ENCODE measurements at places on chromosomes 3 and 15. TPM values are rescaled to one million over a fixed set of nuclear protein-coding genes. Genes with fewer than 3 reads are reported as not detected.

DNA sequence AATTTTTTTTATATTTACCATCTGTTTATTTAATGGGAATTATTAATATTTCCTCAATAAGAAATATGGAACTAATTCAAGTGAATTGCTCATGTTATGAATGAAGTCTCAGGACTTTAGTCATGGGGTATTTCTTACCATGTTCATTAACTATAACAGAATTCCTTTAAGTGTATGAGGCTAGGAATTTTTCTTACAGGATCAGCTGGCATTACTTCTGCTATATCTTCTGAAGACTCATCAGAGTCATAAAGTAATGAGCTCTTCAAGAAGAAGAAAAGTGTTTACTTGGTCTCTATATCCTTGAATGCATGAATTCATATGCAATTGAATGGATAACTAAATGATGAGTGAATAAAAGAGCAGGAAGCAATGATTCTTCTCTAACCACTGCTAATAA lies 486.8 kb upstream of the THBS1 start:
- DNase-seq = no peak

DNA sequence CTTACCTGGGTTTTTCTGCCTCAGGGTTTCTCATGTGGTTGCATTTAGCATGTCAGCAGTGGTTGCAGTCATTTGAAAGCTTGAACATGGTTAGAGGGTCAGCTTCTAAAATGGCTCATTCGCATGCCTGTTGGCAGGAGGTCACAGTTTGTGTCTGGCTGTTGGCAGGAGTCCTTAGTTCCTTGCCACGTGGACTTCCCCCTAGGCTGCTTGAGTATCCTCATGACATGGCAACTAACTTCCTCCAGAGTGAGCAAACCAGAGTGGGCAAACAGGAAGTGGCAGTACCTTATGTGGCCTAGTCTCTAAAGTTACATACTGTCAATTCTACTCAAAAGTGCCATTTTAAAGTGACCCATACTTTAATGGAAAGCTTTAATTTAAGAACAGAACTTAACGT lies 3.4 kb upstream of the UNC13C start:
- DNase-seq = no peak

DNA sequence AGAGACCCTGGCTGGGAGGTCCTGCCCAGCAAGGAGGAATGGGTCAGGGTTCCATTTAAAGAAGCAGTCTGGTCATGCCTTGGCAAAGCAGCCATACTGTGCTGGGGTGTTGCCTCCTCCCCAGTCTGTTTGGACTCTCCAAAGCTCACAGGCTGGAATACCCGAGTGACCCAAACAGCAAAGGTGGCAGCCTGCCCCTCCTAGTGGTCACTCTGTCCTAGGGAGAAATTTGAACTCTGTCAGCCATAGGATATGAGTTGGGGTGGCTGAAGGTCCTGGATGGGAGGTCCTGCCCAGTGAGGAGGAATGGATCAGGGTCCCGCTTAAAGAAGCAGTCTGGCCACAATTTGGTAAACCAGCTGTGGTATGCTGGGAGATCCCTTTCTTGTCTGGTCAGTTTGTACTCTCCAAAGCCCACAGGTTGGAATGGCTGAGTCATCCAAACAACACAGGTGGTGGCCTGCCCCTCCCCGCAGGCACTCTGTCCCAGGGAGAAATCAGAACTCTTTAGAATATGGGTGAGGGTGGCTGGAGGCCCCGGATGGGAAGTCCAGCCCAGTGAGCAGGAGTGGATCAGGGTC lies 45.0 kb downstream of the CCR1 start:
- no peak for DNase-seq

GRCh38 chr15:64816452-64816851 lies 9.0 kb downstream of the PIF1 start:
- no peak for DNase-seq

The CRABP1 gene
- not detected for total RNA-seq

DNA sequence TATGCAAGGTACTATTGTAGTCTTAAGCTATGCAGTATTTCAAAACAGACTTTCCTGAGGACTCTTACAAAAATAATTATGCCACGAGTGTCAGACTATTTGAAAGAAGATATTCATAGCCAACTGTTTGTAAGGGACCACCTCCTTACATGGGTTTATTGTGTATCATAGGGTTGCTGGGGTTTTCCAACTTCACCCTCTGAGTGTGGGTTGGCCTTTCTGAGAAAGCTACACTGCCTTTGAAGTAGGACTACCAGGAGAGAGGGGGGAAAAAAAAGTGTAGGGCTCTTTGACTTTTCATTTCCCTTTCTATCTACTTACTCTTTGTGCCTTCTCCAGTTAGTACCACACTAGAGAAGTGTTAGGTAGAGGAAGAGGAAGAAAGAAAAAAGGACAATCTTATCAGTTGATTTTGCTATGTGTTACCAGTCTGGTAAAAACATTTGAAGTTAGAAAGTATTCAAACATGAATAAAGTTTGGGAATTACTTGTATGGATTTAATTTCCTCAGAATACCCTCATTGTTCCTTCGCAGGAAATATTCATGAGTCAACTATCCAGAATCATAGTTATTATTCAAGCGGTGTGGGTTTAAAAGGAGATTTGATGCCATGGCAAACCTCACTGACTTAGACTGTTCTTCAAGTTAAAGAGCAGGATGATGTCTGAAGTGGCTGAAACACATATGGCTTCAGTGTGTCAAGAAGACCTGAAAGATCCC lies 329.3 kb upstream of the THBS1 start:
- no peak for DNase-seq

The SPG11 gene
- total RNA-seq = 51.7 TPM

DNA sequence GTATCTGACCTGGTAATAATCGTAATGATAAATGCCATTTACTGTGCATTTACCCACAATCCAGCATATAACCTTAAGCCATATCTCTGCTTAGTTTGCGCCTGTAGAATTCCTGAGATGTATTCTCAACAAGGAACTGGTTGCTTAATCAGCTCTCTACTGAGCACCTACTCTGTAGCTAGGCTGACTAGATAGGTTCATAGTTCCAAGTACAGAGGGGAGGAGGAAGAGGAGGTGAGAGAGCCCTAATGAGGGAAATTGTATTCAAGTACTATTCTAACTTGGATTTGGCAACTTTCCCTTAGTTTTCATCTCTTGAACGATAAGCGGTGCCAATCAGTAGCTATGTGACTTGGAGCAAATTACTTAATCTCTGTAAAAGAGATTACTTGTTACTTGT lies 5.6 kb upstream of the AKAP13 start:
- DNase-seq = no peak
